Right kidney (tissue), 9 donors: ENCODE measurements at places on chromosomes 1 and 21.

DNA sequence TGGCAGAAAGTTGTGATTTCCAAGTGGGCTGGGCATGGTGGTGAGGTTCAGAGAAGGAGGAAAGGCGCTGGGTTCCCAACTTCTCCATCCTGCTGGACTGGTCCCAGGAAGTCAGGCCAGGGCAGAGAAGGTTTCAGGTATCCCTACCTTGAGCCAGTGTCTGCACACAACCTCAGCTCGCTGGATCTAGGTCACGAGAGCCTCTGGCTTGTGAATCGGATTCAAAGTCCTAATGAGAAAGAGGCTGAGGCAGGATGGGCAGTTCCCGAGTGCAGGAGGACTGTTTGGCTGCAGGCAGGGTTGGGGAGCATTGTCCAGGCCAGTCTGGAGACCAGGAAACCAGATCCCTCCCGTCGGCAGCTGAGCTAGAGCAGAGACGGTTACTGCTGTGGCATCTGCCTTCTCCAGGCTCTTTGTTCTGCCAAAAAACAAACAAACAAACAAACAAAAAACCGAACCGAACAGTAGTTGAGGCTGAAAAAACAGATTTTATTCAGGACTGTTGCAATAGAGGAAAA, 19.5 kb upstream of the IGSF21 start:
- no peak for DNase-seq

DNA sequence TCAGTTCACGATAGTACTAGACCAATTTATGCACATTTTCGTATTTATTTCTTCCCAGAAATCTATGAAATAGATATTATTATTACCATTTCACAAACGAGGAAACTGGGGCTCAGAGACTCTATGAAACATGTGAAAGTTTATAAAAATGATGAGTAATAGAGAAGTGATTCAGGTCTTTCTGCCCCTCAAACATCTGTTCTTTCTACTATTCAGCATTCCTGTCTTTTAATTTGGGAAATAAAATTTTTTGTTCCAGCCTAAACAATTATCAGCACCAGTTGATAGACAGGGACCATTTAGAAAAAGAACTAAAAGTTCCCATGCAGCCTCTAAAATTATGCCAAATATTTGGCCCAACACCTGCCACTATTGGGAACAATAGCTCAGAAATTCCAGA, 585.1 kb downstream of the PTPRC start:
- no peak for DNase-seq

- DNase-seq, result no peak
Observed at GRCh38 chr1:29590583-29591565, 354.6 kb downstream of the PTPRU start.

DNA sequence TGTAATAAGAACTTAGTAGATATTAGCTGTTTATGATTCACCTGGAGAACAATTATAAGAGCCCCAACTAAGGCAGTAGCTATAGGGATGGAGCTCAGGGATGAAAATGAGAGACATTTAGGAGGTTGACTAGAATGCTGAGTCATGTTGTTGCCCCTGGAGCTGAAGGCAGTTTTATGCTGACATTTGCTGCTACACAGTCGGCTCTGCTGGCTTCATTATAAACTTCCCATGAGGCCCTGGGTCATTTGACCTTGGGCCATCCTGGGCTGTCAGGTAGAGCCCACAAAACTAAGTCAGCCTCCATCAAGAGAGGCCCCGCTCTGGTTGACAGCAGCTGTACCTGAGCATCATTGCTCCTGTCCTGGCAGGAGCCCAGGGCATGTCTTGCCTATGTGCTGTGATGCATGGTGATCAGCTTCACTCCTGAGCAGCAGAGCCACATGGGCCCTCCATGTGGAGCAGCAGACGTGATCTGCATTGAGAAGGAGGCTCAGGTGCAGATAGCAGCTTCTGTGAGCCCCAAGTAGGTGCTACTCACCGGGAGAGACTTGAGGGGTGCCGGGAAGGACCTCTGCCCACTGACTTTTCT, 112.4 kb downstream of the TBX19 start:
- DNase-seq, result no peak

DNA sequence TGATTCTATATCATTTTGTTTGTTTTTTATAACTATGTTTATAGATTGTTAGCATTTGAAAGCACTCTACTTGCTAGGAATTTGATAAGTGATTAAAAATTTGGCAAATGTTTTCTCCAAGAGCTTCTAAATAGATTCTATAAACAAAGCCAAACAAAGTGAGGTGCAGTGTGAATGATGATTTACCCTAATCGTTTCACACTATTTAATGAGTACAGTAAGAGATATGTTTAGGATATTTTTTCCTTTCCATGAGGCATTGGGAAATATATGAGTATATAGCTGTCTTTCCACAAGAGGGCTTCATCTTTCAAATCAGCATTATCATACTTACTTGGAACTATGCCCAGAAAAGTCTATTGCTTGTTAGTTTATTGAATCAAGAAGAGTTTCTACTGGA, 277.0 kb upstream of the BRINP3 start:
- no peak for DNase-seq

GRCh38 chr1:184156521-184157393, 105.2 kb downstream of the TSEN15 start:
- DNase-seq, result no peak

GRCh38 chr1:224799083-224799482, 130.4 kb upstream of the DNAH14 start:
- DNase-seq, result no peak

- no peak for DNase-seq
Observed at GRCh38 chr1:211355873-211356272, 29.2 kb downstream of the TRAF5 start.

GRCh38 chr1:2205191-2205952, 10.8 kb upstream of the FAAP20 start:
- DNase-seq, result peak; percentile 89

GRCh38 chr1:26744075-26744959, 43.4 kb upstream of the PIGV start:
- no peak for DNase-seq

DNA sequence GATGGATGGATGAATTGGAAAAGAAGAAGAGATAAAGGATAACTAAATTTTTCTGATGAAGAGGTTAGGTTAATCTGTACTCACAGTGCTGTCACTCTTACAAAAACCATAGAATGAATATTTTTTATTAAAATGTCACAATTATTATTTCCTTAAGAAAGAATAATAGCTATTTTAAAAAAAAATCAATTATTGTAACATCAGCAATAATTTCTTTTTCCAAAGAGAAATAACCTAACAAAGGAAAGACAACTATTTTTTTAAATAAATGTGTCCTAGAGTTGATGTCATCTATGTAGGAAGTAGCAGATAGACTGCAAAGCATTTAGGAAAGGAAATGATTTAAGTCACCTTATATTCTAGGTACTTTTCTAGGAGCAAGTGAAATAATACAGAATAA, 33.6 kb upstream of the PLPPR4 start:
- no peak for DNase-seq

- no peak for DNase-seq
Observed at GRCh38 chr1:202638019-202638700, 72.1 kb downstream of the SYT2 start.

DNA sequence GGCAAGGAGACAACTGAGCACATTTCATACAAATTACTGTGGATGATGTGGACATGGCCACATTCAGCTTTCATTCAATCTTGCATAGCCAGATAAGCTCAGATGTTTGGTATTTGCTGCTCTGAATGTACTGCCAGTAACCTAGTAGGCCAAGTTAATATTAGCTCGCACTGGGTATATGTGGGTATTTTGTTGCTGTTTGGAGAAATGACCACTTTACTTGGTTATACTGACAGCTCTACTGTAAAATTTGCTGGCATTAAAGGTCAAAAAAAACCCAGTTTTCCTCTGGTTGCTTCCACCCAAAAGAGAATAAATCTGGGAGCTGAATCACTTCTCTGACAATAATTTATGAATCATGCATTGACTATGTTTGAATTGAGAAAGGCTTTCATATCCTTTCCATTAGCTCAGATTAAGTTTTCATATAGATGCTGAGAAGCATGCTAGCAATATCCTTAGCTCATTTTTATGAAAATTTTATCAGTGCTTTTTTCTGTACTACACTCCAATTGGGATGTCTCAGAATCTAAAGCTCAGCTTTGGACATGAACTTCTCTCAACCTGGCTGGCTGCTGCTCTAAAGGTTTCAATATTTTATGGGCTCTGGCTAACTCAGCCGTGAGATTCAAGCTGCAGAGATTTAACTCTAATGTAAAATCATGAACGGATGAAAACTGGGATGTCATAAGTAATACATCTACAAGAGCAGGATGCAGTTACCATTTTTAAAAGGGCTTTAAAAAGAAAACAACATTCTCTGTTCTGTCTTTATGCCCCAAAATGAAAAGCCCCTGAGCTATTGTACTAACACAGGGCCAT, 330.0 kb downstream of the BARHL2 start:
- DNase-seq, result no peak

- no peak for DNase-seq
Observed at GRCh38 chr1:207670997-207671396, 26.1 kb downstream of the CR1L start.

DNA sequence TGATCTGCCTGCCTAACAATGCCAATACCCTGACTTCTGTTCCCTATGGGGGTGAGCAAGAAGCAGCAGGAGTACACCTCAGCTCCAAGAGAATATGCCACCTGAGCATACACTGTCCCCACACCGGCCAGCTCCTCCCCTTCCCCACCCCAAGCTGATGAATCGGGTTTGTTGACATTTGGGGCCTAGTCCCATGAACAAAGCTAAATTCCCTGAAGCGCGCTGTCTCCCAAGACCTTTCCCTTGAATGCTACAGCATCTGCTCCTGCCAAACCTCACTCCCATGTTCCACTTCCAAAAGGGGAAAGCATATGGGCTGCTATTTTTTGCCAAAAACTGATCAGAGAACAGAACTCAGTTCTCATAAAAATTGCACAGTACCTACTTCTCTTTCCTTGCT, 220.4 kb upstream of the CAMK1G start:
- no peak for DNase-seq

GRCh38 chr1:176110203-176110602, 96.9 kb downstream of the COP1 start:
- no peak for DNase-seq

- no peak for DNase-seq
Observed at GRCh38 chr21:29175408-29176134, 45.1 kb downstream of the MAP3K7CL start.

DNA sequence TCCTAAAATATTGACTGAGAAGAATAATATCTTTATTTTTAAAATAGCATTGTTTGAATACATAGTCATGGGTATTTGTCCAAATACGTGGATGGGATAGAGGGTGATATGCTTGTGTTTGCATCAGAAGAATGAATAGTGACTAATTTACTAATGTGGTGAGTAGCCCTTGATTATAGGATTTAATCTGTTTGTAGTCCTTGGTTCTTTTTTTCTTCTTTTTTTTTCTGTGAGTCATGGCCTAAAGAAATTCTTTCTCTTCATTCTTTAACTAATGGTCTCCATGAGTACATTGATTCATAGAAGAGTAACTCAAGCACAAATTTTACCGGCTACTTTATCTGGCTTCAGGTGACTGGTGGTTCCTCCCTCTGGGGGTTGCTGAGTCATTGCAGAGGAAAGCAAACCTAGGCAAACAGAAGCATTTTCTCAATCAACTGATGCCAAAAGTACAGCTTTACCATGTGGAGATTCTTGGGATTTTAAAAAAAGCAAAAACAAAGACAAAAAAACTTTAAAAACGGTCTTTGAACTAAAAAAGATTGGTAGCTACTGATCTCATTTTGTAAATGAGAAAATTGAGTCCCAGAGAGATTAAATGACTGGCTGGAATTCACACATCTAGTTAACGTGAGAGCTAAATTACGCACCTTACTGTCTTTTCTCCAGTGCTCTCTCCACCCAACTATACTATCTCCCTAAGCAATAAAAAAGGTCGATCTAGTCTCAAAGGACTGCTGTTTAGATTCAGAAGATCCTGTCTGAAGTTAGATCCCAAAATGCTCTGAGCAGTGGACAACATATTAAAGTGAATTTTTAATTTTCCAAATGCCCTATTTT, 40.5 kb downstream of the AK5 start:
- no peak for DNase-seq

GRCh38 chr1:75053207-75053606, 81.0 kb upstream of the LHX8 start:
- no peak for DNase-seq

- DNase-seq, result no peak
Observed at GRCh38 chr1:178692564-178693327, 32.3 kb upstream of the RALGPS2 start.

GRCh38 chr1:55951291-55951690, 628.1 kb downstream of the PLPP3 start:
- DNase-seq, result no peak

- DNase-seq, result peak; percentile 27
Observed at GRCh38 chr1:224874775-224875174, 54.7 kb upstream of the DNAH14 start.

DNA sequence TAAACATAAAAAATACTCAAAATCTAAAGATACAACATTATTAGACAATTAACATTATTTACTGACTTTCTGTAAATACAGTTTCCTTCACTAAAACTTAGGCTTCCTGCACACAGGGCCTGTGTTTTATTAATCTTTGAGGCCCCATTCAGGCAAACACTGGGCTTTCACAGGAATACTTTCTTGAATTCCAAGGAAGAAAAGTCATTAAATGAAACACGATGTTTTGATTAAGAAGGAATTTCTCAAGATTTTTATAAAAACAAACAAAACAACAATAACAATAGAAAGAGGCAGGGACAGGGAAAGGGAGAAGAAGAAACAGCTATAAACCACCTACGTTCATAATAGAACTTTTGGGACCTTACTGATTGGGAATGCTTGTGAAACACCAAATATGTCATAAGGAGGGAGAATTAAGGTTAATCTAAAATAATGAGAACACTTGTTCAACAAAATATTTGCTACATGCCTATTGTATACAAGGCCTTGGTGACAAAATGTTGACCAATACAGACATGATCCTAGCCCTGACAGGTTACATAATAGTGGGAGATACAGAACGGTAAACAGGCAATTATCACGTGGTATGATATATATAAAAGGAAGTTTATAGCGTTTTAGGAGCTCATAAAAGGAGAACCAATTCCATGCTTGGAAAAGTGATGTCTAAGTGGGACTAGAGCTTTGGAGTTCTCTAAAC, 3.6 kb downstream of the DDAH1 start:
- DNase-seq, result no peak

DNA sequence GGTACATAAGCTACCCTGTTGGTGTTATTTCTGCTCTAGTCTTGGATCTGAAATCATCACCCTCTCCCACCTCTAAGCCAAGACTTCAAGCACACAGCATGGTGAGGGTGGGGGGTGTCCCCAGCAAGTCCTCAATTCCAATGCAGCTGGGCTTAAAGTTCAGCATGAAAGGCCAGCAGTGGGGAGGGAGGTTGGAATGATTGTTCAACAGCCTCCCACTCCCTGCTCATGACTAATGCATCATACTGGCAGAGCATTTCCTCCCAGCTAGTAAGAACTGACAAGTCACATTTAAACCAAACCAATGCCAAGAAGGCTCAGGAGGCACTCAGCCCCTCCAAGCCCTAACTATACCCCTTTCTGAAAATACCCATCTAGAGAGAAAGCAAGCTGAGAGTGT, 50.1 kb downstream of the TIAM1 start:
- no peak for DNase-seq
